Activated T-helper 2 cell treated with anti-CD3 and anti-CD28 coated beads, Interferon-gamma antibody, Interleukin-2, Interleukin-4, amounts not matched to agents 10 μg/mL and 5 μg/mL and 100 μg/mL, durations not matched to agents 14 hours and 24 hours and 36 hours (primary cell): ENCODE measurements at places on chromosomes 7 and 10. TPM values are rescaled to one million over a fixed set of nuclear protein-coding genes. Genes with fewer than 3 reads are reported as not detected.

RADIL gene
- 0.16 and 0.78 TPM in 2 replicates for total RNA-seq

ZNF727 gene
- 0.11 and 0.18 TPM in 2 replicates for total RNA-seq

SPDYE1 gene
- not detected in 2 replicates for total RNA-seq

ARF5 gene
- total RNA-seq = 133 TPM in 2 replicates

UTF1 gene
- total RNA-seq = 0.16 and 0.28 TPM in 2 replicates

DNA sequence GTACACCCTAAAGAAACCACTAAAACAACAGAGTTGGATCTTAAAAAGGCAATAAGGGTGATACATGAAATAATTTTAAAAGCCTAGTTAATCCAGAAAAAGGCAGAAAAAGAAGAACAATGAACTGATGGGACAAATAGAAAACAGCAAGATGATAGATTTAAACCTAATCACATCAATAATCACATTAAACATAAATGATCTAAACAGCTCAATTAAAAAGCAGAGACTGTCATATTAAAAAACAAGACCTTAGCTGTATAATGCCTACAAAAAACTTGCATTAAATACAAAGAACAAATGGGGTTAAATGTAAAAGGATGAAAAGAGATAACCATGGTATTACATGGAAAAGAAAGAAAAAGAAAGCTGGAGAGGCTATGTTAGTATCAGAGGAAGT, 96.2 kb downstream of the RTKN2 start:
- H3K36me3 ChIP-seq = peaks cover 62% of the 10 kb centered on the region
- H3K4me3 ChIP-seq = no peak overlapping the region
- H3K27ac ChIP-seq = no peak overlapping the region
- no peaks in the 10 kb centered on the region for H3K27me3 ChIP-seq
- peaks cover 29% of the 10 kb centered on the region for H3K4me1 ChIP-seq

DNA sequence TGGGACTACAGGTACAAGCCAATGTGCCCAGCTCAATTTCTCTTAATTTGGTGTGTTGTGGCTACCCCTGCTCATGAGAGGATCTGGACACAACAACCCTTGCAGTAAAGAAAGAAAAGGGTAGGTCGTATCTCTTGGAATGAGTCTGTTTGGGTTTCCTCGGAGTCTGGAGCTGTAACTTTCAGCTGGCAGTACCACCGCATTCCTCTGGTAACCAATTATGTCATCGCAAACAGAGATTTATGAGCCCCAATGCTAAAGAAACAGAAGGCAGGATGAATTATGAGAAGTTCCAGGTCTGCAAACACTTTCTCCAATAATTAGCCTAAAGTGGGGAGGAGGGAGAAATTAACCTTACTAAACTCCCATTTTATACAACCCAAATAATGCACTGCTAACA, 186.6 kb upstream of the NRP1 start:
- H3K27me3 ChIP-seq = peaks cover 4% of the 10 kb centered on the region
- H3K36me3 ChIP-seq = no peaks in the 10 kb centered on the region
- H3K27ac ChIP-seq = no peak overlapping the region
- H3K4me1 ChIP-seq = no peaks in the 10 kb centered on the region
- DNase-seq = no peak

DNA sequence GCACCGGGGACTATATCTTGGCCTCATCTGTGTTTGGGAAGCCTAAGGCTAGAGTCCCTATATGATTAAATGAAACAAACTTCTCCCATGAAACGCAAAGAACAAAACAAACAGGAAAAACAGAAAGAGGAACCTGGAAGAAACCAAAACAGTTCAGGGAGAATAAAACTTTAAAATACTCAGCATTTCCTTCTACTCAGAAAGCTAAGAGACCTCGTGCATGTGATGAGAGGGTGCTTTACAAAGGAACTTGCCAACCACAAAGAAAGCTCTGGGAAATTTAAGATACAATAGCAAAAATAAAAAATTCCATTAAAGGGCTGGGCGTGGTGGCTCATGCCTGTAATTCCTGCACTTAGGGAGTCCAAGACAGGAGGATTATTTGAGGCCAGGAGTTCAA, 6.9 kb downstream of the PILRA start:
- no peaks in the 10 kb centered on the region for H3K36me3 ChIP-seq
- H3K4me1 ChIP-seq = peaks cover 9% of the 10 kb centered on the region
- no peak overlapping the region for H3K27ac ChIP-seq
- peaks cover 3% of the 10 kb centered on the region for H3K27me3 ChIP-seq
- no peak overlapping the region for H3K4me3 ChIP-seq

DNA sequence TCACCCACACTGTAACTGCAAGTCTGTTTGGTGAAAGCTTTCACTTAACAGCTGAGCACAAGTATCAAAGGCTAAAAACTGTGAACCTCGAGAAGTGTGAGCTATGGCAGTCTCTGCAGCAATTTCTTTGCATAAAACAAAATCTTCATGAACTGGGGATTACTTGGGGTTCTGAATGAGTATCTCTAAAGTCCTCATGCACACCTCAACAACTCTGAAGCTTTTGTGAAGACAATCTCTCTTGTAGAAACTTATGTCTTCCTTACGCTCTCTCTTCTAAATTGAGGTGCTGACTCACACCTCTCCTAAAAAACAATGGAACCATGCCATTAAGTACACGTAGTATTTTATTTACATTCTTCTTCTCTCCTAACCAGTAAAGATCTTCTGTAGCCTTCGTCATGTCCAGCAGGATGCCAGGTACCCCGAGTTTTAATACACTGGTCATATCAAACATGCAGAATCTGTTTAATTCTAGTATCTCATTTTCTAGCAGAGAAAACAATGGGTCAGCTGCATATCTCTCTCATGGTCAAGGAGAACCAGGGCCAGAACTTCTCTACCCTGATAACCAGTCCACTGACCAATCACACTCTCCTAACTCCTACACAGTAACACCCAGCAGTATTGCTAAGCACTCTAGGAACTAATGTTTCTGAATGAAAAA, 76.9 kb downstream of the UBE2H start:
- H3K36me3 ChIP-seq = peaks cover 33% of the 10 kb centered on the region
- no peak overlapping the region for H3K27ac ChIP-seq
- no peak for DNase-seq
- H3K27me3 ChIP-seq = no peaks in the 10 kb centered on the region

- H3K36me3 ChIP-seq = no peaks in the 10 kb centered on the region
- DNase-seq = no peak
- H3K4me3 ChIP-seq = no peak overlapping the region
- no peak overlapping the region for H3K27ac ChIP-seq
Observed at GRCh38 chr10:81953420-81953819, 78.4 kb downstream of the NRG3 start.

DNA sequence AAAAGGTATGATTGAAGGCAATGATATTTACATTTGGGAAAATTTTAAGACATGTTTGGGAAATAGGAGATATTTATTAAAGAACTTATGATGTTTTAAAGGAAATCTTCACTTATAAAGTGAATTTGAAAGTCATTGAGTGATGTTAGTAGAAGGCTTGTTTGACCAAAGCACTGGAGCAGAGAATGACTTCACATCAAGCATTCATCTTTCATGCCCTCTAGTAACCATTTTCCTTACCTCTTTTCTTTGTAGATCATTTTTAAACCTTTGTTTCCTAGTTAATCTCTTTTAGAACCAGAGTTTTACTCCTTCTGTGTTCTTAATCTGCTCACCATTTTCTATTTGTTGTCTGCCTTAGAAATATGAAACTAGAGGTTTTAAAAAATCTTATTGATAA, 111.3 kb upstream of the FOXP2 start:
- no peak overlapping the region for H3K27ac ChIP-seq
- no peak overlapping the region for H3K4me3 ChIP-seq
- DNase-seq = no peak

DNA sequence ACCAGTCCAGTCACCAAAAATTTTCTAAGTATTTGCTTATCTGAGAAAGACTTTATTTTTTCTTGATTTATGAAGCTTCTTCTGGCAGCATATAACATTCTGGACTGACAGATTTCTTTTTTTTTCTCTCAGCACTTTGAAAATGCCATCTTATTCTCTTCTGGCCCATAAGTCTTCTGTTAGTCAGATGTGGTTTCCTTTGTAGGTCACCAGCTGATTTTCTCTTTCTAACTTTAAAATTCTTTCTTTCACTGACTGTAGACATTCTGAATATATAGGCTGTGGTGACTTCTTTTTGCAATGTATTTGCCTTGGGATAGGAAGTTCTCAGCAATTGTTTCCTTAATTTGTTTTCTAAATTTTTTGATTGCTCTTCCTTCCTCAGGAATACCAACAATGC, 172.5 kb downstream of the CCDC7 start:
- no peaks in the 10 kb centered on the region for H3K27me3 ChIP-seq
- DNase-seq = no peak
- H3K36me3 ChIP-seq = no peaks in the 10 kb centered on the region
- no peak overlapping the region for H3K27ac ChIP-seq

DNA sequence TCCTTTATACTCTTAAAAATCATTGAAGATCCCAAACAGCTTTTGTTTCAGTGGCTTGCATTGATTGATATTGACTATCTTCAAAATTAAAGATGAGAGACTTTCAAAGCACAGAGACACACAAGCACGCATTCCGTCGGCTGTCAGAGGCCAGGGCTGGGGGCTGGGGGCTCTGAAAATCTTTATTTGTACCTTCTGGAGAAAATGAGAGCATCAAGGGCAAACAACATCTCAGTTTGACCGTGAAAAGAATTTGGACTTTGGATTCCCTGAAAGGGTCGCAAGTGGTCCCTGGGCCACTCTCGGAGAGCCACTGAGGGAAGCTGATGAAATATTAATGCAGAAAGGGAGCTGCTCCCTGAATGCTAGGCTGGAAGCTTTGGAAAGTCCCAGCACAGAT, 96.4 kb downstream of the CHST15 start:
- H3K36me3 ChIP-seq = no peaks in the 10 kb centered on the region
- H3K27me3 ChIP-seq = peaks cover 31% of the 10 kb centered on the region
- H3K27ac ChIP-seq = no peak overlapping the region
- no peak overlapping the region for H3K4me3 ChIP-seq

DNA sequence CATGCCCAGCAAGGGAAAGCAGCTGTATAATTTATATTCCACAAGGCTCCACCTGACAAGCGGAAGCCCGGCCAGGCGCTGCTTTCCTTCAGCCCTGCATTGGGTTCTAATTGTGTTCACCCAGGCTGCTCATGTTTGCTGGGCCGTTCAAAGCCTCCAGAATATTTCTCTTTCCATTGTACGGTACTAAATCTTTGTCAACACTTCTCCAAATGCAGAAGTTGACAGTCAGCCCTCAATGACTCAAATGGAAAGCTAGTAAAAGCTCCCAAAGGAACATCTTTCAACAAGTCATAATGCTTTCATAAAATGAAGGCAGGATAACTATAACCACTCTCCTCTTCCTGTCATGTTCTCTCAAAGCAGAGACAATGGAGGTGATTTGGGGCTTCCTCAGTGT, 17.8 kb upstream of the CPXM2 start:
- H3K4me3 ChIP-seq = no peak overlapping the region
- H3K4me1 ChIP-seq = peaks cover 2% of the 10 kb centered on the region
- no peaks in the 10 kb centered on the region for H3K36me3 ChIP-seq
- H3K27me3 ChIP-seq = no peaks in the 10 kb centered on the region

- H3K27me3 ChIP-seq = no peaks in the 10 kb centered on the region
- peaks cover 77% of the 10 kb centered on the region for H3K36me3 ChIP-seq
- H3K27ac ChIP-seq = no peak overlapping the region
- H3K4me3 ChIP-seq = no peak overlapping the region
- H3K4me1 ChIP-seq = peaks cover 33% of the 10 kb centered on the region
- DNase-seq = no peak
Observed at GRCh38 chr10:131921184-131921583, 20.4 kb downstream of the PPP2R2D start.

DNA sequence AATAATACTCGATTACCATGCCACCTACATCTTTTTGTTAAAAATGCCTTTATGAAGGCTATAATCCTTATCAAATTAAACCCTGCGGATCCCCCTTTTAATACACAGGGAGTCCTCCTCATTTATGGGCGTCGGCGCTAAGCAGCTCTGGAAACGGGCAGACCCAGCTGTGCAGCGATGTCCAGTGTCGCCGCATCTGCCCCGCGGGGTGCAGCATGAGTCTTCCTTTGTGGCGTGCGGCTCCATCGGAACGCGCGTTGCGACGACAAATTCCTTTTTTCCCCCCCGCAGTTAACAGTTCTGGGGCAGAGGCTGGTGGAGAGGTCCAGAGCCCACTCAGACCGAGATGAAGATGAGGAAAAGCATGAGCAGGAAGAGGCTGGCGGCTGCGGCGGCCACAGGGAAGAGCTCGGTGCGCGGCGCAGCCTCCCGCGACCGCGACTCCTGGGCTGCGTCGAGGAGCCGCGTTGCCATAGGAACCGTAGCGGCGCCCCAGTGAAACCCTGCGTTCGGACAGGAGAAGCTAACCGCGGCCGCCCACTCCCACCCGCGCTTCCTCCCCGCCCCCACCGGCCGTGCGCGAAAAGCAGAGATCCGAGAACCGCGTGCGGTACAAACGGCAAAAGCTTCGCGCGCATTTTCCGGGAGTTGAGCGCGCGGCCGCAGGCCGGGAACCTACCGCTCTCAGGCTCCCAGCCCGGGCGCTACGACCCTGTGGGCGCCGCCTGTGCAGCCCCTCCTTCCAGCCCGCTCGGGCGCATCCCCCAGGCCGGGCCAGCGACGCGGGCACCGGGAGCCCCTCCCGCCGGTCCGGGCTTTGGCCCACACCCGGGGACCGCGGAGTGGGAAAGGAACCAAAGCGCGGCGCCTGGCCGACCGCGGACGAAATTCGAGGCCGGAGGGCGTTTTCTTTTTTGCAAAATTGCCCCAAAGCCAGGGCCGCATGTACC, 130.6 kb downstream of the SPAG6 start:
- peaks cover 57% of the 10 kb centered on the region for H3K27me3 ChIP-seq
- DNase-seq = no peak
- peaks cover 6% of the 10 kb centered on the region for H3K4me1 ChIP-seq
- H3K27ac ChIP-seq = peak overlapping the region; percentile 28
- no peaks in the 10 kb centered on the region for H3K36me3 ChIP-seq
- peak overlapping the region; percentile 83 for H3K4me3 ChIP-seq

- H3K27me3 ChIP-seq = no peaks in the 10 kb centered on the region
- no peak overlapping the region for H3K4me3 ChIP-seq
- peaks cover 45% of the 10 kb centered on the region for H3K4me1 ChIP-seq
- peaks cover 14% of the 10 kb centered on the region for H3K36me3 ChIP-seq
Observed at GRCh38 chr7:121544726-121545125, 148.6 kb upstream of the FAM3C start.

GRCh38 chr7:71687831-71688599, 556.1 kb downstream of the GALNT17 start:
- no peaks in the 10 kb centered on the region for H3K27me3 ChIP-seq
- H3K27ac ChIP-seq = no peak overlapping the region
- H3K4me1 ChIP-seq = no peaks in the 10 kb centered on the region
- DNase-seq = no peak

GRCh38 chr10:109880886-109881768, 42.2 kb downstream of the XPNPEP1 start:
- H3K4me1 ChIP-seq = peaks cover 9% of the 10 kb centered on the region
- peaks cover 61% of the 10 kb centered on the region for H3K36me3 ChIP-seq
- no peak overlapping the region for H3K27ac ChIP-seq
- no peak overlapping the region for H3K4me3 ChIP-seq
- no peak for DNase-seq

- peaks cover 15% of the 10 kb centered on the region for H3K27me3 ChIP-seq
- no peak overlapping the region for H3K4me3 ChIP-seq
- no peak for DNase-seq
- no peaks in the 10 kb centered on the region for H3K36me3 ChIP-seq
- H3K4me1 ChIP-seq = peaks cover 18% of the 10 kb centered on the region
Observed at GRCh38 chr7:104883248-104883717, 130.7 kb upstream of the KMT2E start.
